ENCODE measurements at places on chromosomes 6 and 20. TPM values are rescaled to one million over a fixed set of nuclear protein-coding genes. Genes with fewer than 3 reads are reported as not detected.

DNA sequence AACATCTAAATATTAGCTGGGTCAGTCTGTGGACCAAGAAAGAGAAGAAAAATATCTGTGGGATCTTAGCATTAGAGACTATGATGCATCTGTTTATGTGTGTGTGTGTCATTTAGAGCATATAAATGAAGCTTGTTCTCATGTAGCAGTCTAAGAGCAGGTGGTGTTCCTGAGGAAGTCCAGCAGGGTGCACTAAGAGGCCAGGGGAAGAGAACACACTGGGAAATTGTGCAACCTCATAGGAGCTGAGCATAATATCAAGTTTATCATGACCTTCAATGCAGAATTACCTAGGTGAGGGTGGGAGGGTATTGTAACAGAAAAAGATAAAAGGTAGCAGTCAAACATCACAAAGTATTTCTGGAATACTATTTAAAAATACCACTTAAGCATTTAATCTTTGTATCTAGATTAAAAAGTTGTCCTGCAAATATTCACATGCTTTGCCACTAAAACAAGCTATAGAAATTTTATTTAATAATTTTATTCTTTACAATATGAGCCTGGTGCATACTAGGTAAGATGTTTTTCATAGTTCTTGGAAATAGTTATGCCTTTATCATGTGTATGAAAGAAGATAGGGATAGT lies 80.5 kb downstream of the SMPDL3A start:
- DNase-seq: peak; percentile 18

- DNase-seq: no peak
Measured at GRCh38 chr6:163641706-163642105, 227.2 kb downstream of the QKI start.

DNA sequence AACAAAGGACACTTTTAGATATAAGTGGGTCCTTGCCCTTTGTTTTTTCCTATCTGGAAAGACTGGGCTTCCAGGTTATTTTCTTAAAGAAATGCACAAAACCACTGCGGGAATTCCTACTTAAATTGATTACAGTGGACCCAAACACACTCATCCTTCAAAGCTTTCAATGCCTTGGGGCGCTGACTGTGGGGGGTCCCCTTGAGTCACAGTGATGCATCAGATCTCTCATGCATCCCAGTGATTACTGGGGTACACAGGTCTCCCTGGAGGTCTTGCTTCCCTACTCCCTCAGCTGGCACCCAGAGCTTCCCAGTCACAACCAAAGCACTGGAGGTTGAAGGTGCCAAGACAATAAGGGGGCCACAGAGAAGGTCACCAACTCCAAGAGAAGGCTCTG lies 20.7 kb downstream of the ABHD12 start:
- DNase-seq: no peak

The TTLL9 gene
- total RNA-seq: 0.15 TPM

DNA sequence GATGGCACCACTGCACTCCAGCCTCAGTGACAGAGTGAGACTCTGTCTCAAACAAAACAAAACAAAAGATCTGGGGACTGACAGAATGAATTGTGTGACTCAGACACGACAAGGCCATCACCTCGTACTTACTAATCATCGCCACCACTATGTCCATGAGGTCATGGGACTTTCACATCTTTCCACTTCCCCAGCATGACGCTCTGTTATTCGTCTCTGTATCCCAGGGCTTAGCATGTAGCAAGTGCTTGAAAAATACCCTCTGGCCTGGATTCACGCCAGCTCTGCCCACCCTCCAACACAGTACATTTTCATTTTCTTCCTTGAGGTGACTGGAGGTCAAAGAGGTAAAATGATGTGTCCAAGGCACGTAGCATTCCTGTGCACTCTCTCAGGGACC lies 27.8 kb downstream of the FGD2 start:
- DNase-seq: no peak

DNA sequence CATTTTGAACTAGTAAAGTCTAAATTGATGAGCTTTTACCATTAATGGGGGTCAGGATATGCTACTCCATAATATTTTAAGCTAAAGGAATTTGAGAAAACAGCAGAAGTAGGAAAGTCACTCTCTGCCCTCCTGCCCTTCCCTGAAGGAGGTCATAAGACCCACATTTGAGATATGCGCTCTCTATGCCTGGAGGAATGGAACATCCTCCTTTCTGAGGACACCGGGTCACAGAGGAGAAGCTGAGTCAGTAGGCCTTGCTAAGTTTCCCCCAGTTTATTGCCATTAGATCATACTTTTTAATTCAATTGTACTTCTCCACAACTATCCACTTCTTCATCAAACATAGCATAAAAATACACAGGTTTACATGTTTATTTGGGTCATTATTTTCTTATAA lies 40.3 kb downstream of the AKAP7 start:
- no peak for DNase-seq

GRCh38 chr6:13058051-13058450 lies 270.3 kb downstream of the TBC1D7 start:
- no peak for DNase-seq

DNA sequence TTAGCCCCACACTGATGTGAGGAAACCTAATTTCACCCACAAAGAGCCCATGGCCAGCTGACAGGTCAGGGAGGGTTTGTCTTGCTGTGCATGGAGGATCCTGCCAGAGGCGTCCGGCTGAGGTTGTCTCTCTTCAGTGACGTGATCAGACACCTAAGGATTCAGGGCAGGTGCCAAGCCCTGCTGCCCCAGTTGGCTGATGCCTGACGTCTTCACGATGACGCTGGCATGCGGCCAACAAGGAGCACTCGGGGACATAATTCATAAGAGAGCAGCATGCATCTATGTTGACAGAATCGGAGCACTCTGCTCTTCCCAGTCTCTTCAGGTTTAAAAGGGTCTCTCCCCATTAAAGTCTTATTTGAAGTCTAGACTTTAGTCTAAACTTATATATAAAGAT lies 47.8 kb downstream of the PSMB1 start:
- peak; percentile 47 for DNase-seq

GRCh38 chr6:166277018-166277417 lies 31.2 kb downstream of the PRR18 start:
- no peak for DNase-seq

The HAO1 gene
- total RNA-seq: not detected

The RSPO3 gene
- total RNA-seq: 0.81 TPM

The ENTPD6 gene
- 129 TPM for total RNA-seq

The PROKR2 gene
- not detected for total RNA-seq

GRCh38 chr20:31760519-31761240 lies 21.6 kb downstream of the TPX2 start:
- DNase-seq: no peak

GRCh38 chr6:106056746-106057390 lies 29.3 kb upstream of the PRDM1 start:
- DNase-seq: no peak

DNA sequence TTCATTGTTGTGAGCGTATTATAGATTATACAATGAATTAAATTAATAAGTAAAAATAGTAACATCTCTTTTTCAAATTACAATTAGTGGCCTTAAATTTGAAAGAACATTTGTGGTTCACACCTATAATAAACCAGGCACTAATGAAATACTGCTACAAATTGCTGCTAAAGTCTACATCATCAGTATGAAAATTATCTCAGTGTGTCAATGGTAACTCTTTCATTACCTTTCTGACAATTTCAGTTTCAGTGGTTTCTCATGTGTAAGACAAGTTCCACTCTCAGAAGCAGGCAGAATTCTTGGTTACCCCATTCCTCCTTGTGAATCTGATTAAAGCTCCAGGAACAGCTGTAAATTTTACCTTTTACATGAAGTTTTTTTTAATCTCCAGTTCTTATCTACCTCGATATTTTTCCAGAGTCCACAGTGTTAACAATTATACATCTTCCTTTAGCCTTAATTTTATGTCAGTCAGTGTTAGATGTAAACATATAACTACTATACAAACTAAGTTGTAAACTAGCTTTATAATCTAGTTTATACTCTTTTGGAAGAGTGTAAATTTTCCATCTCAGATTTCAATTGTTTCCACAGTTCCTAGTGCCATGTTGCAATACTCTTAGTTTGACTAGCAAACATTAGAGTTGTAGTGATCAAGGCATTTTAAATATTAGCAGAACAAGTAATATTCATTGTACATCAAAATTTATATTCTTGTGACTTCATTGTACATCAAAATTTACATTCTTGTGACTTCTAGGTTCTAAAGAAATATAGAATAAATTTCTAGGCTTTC lies 1038.4 kb downstream of the EPHA7 start:
- DNase-seq: no peak

DNA sequence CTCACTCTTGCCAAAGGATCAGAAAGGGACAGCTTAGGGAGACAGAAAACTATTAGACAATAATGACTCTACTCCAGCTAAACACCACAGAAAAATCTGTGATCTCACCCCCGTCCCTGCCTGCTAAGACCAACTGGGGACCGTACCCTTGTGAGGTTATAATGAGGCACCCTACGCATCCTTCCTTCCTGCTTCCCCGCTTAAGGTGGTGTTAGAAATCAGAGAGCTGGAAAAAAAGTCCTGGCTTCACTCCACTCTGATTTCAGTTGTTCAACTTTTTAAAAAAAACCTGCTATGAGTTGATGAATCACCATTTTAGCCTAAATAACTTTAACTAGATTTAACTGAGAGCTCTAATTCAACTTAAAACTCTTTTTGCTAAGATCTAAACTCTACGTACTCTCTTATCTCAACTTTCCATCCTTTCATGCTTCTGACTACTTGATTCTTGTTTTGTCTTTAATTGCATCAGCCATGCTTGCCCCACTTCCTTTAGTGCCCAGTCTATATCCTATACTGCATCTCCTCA lies 35.8 kb upstream of the TMEM14A start:
- DNase-seq: no peak

- no peak for DNase-seq
Measured at GRCh38 chr6:149166336-149166735, 151.2 kb upstream of the TAB2 start.

DNA sequence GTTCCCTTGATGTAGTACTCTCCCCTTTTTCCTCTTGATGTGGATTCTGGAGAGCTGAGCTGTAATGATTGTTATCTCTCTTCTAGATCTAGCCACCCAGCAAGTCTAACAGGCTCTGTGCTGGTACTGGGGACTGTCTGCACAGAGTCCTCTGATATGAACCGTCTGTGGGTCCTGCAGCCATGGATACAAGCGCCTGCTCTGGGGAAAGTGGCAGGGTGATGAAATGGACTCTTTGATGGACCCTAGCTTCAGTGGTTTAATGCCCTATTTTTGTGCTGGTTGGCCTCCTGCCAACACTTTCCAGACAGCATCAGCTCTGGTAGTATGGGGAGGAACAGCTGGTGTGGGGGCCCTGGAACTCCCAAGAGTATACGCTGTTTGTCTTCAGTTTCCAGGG lies 216.3 kb downstream of the ADGRG6 start:
- no peak for DNase-seq

GRCh38 chr6:91167846-91168245 lies 581.0 kb upstream of the MAP3K7 start:
- no peak for DNase-seq

- no peak for DNase-seq
Measured at GRCh38 chr6:44451803-44452695, 64.5 kb downstream of the CDC5L start.

DNA sequence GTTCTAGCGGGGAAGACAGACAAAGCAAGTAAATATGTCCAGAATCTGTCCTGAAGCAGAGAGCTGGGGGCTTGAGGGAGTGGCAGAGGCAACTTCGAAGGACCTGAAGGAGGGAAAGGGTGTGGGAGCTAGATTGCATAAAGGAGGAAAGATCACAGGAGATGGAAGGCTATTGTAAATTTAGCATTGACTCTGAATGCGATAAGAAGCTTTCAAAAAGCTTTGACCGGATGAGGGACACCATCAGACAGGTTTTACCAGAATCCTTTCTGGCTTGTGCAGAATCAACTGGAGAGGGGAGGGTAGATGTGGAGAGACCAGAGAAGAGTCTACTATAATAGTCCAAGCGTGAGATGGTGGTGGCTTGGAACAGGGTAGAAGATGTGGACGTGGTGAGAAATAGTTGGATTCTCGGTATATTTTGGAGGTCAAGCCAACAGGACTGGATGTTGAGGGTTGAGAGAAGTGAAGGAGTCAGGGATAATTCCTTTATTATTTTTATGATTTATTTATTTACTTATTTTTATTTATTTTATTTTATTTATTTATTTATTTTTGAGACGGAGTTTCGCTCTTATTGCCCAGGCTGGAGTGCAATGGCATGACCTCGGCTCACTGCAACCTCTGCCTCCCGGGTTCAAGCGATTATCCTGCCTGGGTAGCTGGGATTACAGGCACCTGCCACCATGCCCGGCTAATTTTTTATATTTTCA lies 19.9 kb upstream of the RIPOR3 start:
- DNase-seq: no peak

- DNase-seq: no peak
Measured at GRCh38 chr6:45789238-45789637, 226.4 kb downstream of the CLIC5 start.

DNA sequence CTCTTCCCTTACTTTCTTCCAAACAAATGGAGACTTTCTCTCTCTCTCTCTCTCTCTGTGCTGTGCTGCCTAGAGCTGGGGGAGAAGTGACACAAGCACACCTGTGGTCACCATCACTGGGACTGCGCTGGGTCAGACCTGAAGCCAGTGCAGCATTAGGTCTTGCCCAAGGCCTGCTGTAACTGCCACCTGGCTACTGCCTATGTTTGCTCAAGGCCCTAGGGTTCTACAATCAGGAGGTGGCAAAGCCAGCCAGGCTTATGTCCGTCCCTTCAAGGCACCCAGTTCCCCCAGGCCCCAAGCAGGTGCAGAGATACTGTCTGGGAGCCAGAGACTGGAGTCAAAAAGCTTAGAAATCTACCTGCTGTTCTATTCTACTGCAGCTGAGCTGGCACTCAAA lies 49.4 kb upstream of the TOP1 start:
- no peak for DNase-seq

The B4GALT5 gene
- 23.2 TPM for total RNA-seq

- no peak for DNase-seq
Measured at GRCh38 chr20:58595167-58595566, 55.9 kb upstream of the STX16 start.

The ADAM33 gene
- 11.8 TPM for total RNA-seq

GRCh38 chr6:109342506-109342905 lies 39.8 kb downstream of the CD164 start:
- DNase-seq: no peak

DNA sequence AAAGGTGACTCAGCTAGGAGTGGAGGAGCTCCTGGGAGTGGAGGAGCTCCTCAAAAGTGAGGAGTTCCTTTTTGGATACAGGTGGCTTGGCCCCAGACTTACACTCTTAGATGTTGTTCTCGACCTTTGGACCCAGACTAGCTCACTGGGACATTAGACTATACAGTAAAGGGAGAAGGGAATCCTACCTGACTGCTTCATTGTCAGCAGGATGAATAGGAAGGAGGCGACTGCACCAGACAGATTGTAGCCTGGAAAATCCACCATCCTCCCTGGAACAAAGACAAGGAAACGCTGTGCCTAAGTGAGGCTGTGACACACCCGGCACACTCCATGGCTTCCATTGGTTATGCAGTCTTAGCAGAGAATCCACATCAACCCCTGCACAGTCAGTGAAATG lies at the start of gene BTNL2:
Gene BTNL2, minus strand, starts transcription at position 325 of the 400 bp plus-strand sequence. Its CDS starts 58 bp downstream, at position 267.
- no peak for DNase-seq

GRCh38 chr20:37480919-37481318 lies 40.1 kb upstream of the NNAT start:
- DNase-seq: peak; percentile 61
